ENCODE measurements at places on chromosomes 4 and X.

DNA sequence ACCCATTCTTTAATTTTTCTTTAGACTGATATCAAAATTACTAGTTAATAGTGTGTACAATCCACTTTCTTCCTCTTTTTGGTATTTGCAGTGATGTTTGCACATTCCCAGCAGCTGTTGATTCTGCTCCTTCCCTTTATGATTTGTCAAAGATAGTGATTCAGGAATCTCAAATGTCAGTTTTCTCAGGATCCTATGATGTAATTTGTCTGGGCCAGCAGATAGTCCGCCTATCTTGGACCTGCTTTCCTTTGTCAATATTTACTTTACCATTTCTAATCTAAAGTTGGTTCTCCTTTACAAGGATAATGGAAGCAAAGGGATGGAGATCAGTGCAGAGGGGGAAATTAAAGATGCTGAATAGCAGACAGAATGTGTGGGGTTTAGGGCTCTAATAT is 122.1 kb downstream of the REELD1 start:
- no peak for DNase-seq

GRCh38 chr4:129246145-129246544 is 150.2 kb downstream of the C4orf33 start:
- DNase-seq: no peak

DNA sequence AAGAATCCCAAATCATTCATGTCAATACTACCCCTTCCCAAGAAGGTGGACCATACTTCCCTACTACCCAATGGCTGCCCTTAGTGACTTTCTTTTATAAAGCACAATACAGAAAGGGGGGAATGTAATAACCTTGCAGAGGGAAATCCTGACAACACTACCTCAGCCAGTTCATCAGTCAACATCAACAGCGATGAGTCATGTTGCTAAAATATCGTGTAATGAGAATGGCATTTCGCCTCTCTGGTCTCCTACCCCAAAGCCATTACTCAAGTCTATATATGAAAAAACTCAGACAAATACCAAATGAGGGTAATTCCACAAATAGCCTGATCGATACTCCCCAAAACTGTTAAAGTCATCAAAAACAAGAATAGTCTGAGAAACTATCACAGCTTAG is 3.3 kb upstream of the MAGEA8 start:
- no peak for DNase-seq

- DNase-seq: no peak
Observed at GRCh38 chr4:22440999-22441398, 74.9 kb downstream of the ADGRA3 start.

- no peak for DNase-seq
Observed at GRCh38 chr4:88078579-88078978, 71.1 kb downstream of the PKD2 start.

DNA sequence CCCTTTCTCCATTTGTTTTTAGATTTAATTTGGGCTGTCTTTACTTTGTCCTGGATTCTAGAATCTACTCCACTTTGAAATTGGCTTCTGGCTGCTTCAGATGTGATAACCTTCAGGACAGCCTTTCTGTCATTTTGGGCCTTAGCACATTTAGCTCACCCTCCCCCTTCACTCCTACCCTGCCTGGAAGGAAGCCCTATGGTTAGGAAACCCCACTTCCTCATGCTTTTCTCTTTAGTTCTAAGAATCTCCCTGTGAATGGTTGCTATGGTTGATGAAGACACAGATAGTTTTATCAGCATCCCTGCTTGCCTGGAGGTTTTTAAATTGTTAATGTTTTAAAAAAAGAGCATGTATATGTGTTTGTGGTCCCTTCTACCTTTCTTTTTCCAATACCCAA is 100.7 kb upstream of the PTPN13 start:
- no peak for DNase-seq

GRCh38 chr4:122703868-122704267 is 28.6 kb upstream of the BBS12 start:
- DNase-seq: no peak

- no peak for DNase-seq
Observed at GRCh38 chrX:66632981-66633380, 5.9 kb downstream of the EDA2R start.

- DNase-seq: no peak
Observed at GRCh38 chrX:64192040-64192439, 13.5 kb downstream of the AMER1 start.

DNA sequence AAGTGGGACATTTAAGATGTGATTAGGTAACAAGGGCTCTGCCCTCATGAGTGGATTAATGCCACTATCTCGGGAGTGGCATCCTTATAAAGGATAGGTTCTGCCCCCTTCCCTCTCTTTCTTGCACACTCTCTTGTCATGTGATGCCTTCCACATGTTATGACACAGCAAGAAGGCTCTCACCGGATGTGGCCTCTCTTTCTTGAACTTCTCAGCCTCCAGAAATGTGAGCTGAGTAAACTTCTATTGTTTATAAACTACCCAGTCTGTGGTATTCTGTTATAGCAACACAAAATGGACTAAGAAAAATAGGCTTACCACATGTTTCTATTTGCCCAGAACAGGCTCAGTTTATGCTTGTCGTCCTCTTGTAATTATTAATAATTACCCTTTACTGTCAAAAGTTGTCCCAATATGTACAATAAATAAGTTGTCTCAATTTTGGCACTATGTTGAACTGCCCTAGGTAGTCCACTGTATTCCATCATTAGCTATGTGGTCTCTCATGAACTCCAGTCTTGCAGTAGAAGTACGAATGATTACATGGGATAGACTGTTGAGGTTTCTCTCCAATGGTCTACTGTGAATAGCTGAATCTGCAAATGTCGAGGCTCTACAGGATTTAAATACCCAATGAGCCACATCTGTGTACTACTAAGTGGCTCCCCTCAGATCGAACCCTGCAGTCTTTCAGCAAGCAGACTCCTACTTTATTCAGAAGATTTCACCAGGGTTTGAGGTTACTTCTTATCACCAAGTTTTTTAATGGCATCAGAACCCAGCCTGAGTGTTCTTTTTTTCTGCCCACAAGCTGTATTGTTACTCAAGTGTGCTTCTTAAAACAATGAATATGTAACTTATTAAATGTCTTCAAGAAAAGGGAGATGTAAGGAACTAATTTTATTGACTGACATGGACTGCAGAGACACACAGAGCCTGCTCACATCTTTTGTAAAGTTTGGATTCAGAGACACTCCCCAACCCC is 102.0 kb upstream of the LEF1 start:
- no peak for DNase-seq

DNA sequence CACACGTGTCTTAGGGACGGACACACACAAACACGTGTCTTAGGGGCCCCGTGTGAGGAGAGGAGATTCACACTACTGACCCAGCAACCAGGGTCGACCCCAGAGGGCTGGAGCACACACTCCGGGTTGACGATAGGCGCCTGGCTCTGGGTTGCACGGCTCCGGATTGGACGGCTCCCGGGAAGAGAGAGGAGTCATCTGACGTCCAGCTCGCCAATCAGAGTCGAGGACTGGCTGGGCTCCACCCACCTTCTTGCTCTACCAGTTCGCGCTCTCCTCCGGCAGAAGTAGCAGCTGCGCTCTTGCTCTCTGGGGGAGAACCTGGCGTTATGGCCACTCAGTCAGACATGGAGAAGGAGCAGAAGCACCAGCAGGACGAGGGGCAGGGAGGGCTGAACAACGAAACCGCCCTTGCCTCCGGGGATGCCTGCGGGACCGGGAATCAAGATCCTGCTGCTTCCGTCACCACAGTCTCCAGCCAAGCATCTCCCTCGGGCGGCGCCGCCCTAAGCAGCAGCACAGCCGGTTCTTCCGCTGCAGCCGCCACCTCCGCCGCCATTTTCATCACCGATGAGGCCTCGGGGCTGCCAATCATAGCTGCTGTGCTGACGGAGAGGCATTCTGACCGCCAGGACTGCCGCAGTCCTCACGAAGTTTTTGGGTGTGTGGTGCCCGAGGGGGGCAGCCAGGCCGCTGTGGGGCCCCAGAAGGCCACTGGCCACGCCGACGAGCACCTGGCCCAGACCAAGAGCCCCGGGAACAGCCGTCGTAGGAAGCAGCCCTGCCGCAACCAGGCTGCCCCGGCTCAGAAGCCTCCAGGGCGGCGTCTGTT is 74.3 kb downstream of the NUDT10 start:
- DNase-seq: no peak

GRCh38 chr4:8305851-8306471 is 36.4 kb downstream of the HTRA3 start:
- DNase-seq: no peak

DNA sequence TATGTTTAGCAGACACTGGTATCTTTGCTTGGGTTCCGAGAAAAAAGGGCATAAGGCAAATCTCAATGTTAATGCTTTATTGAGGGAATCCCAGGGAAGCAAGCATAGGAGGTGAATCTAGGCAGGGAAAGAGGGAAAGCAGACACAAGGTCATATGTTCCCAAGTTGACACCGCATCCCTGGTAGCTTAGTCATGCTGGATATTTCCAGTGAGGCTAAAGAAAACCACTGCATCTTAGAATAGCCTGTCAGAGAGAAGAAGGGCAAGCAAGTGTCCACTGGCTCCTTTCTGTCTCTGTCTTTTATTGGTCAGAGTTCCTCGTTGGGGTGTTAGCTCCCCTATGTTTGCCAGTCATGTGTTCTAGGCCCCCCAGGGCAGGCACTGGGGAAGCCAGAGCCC is 104.7 kb downstream of the NKX6-1 start:
- no peak for DNase-seq

DNA sequence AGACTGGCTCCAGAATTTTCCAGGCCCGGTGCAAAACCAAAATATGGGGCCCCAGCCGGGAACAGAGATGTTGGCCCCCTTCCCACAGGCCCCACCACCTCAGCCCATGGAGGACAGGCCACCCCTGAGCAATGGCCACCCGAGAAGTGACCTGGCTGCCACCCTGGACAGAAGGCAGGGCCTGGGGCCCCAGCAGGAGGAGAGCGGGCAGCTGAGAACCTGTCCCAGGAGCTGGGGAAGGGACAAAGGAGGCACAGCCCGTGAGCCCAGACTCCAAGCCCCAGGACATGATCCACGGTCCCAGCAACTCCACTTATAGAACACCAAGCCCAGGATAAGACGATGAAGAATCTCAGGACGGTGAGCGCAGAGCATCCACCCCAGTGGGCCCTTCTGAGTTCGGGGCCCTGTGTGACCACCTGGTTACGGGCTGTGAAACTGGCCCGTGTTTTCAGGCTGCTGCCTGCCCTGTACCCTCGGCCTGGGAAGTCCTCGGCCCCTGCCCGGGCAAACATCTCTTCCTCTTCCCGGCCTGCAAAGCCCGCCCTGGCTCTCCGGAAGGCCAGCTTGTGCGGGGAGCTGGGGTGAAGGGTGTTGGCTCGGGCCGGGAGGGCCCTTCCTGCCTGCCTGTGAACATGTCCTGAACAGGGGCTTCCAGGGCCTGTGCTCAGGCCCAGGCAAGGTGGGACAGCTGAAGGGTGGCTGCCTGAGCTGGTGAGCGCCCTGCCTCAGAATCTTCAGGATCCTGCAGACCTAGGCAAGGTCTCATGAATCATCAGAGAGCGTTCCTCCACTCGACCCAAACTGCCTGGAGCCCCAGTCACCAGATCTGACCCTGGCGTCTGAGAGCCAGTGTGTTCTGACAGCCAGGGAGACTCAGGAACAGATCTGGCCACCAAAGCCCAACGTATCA is 47.0 kb upstream of the MAN2B2 start:
- DNase-seq: no peak

- no peak for DNase-seq
Observed at GRCh38 chr4:87188932-87189331, 31.5 kb downstream of the KLHL8 start.

DNA sequence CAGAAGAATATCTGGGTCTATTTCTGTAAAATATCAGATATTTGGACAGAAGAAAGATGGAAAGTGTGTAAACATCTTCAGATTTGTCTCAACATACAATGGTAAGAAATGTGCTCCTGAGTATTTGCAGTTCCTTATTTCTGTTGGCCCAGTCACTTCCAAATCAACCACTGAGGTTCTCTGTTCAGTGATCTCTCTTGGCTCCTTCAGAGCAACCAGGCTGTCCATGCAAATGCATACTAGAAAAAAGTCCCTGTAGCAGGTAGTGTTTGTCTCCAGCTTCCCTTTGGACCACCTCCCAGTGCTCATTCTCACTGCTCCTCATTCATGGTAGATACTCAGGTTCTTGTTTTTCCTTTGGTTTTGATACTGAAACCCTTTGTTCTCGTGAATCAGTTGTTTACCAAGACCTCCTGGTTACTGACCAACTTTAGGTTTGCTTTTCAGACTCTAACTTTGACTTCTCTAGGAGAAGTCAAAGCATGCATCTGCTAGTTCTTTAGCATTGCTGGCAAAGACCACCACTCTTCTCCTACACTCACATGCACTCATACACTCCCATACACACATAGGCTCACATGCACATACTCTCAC is 28.8 kb downstream of the ASIC5 start:
- no peak for DNase-seq

GRCh38 chr4:3291969-3292570 is 751 bp upstream of the RGS12 start:
- DNase-seq: peak; percentile 48

DNA sequence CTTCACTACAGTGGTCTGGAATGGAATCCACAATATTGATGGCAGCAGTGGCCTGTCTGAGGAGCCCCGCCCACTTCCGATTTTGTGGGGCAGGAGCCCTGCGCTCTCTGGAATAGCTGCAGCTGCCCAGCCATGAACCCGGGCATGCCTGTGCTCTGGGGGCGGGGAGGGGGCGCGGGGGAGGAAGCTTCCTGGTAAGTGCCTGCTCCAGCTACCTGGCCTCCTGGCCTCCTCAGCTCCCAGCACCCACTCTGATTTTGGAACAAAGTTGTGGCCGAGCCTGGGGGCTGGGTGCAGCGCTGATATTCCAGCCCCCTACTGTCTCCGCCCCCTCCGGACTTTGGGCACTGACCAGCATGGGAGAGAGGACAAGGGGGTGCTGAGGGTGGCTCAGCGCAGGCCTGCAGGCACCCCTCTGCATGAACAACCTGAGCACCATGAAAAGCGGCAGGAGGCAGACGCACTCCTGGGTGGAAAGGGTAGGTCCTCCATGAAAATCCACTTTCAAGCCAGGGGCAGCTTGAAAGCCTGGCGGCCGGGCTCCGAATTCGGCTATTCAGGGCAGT is 972.7 kb upstream of the AGA start:
- DNase-seq: no peak

DNA sequence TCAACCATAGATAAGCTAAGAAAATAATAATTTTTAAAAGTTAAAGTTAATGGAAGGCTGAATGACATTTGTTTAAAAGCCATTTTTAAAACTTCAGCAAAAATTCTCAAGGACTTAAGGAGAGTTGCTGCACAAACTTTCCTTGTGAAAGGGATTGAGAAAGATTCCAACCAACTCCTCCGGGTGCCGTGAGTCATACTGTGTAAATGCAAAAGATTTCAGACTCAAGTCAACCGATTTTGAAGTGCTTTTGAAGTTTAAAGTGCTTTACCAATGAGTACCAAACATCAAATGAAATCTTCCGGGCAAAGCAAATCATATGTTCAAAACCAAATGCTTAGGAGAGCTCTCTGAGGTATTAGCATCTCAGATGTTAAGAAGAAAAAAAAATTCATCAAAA is 31.4 kb downstream of the VCX2 start:
- DNase-seq: peak; percentile 20
